ENCODE measurements at places on chromosomes 5 and 9. TPM values are rescaled to one million over a fixed set of nuclear protein-coding genes. Genes with fewer than 3 reads are reported as not detected.

- H3K36me3 ChIP-seq, result no peaks in the 10 kb centered on the region
- H3K4me1 ChIP-seq, result peaks cover 24% of the 10 kb centered on the region
- no peaks in the 10 kb centered on the region for H3K27me3 ChIP-seq
- H3K4me3 ChIP-seq, result no peak overlapping the region
- H3K27ac ChIP-seq, result no peak overlapping the region
Measured at GRCh38 chr5:102795526-102795925, 40.4 kb downstream of the PAM start.

GRCh38 chr5:174825587-174825986 lies 101.2 kb downstream of the MSX2 start:
- no peaks in the 10 kb centered on the region for H3K36me3 ChIP-seq
- no peak overlapping the region for H3K4me3 ChIP-seq
- H3K27me3 ChIP-seq, result peaks cover 53% of the 10 kb centered on the region
- H3K4me1 ChIP-seq, result no peaks in the 10 kb centered on the region
- no peak for DNase-seq

DNA sequence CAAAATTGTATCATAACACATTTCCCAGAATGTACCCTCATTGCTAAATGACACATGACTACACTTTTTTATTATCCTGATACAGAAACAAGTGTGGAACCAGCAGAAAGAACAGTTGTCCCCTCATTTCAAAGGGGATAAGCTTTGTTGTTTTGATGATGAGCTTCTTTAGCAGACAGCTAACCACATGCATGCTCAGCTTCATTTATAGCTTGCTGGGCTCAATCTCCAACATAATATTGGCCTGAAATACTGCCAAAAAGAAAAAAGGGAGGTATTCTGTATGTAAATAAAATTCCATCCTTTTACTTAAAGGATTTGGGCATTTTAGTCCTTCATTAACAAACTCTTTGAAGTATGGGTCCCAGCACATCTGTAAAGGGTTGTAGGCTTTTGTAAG lies 120.4 kb downstream of the SPATA31D1 start:
- DNase-seq, result no peak
- no peak overlapping the region for H3K4me3 ChIP-seq
- no peaks in the 10 kb centered on the region for H3K4me1 ChIP-seq
- no peaks in the 10 kb centered on the region for H3K27me3 ChIP-seq
- no peaks in the 10 kb centered on the region for H3K36me3 ChIP-seq

DNA sequence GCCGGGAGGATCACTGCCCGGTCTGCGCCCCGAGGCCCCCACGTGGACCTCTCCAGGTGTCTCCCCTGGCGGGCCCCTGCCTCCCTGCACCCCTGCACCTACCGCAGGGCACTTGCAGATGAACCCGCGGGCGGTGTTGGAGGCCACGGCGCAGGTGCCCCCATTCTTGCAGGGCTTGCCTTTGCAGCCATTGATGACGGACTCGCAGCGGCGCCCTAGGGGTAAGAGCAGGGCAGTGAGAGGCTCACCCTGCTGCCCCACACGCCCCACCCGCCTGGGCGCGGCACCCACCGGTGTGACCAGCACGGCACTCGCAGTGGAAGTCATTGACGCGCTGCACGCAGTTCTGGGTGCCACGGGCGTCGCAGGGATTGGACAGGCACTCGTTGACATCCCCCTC lies 23.6 kb upstream of the SEC16A start:
- H3K27me3 ChIP-seq, result no peaks in the 10 kb centered on the region
- no peak overlapping the region for H3K4me3 ChIP-seq
- H3K4me1 ChIP-seq, result no peaks in the 10 kb centered on the region
- no peaks in the 10 kb centered on the region for H3K36me3 ChIP-seq
- DNase-seq, result no peak

DNA sequence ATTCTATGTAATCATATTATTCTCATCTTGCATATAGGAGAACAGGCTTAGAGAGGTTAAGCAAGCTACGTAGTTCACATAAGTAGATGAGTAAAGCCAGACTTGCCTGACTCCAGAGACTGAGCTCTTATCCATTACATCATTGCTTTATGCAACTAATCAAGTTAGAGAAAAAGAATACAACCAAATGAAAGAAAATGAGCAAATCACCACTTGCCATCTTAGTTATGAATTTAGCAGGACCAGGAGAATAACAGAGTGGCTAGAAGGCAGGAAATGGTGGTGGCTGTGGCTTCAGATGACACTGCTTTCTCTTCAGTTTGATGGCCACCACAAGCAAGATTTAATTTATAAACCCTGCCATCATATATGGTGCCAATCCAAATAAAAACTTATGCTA lies 26.6 kb downstream of the POC5 start:
- no peak overlapping the region for H3K4me3 ChIP-seq
- H3K36me3 ChIP-seq, result peaks cover 20% of the 10 kb centered on the region
- no peaks in the 10 kb centered on the region for H3K4me1 ChIP-seq

DNA sequence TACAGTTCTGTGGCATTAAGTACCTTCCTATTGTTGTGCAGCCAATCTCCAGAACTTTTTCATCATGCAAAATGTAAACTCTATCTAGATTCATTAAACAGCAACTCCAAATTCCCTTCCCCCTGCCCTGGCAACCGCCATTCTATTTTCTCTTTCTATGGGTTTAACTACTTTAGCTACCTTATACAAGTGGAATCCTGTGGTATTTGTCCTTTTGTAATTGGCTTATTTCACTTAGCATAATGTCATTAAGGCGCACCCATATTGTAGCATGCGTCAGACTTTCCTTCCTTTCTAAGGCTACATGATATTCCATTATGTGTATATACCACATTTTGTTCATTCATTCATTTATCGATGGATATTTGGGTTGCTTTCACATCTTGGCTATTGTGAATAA lies 142.4 kb downstream of the CAAP1 start:
- H3K4me3 ChIP-seq, result no peak overlapping the region
- DNase-seq, result no peak
- H3K36me3 ChIP-seq, result no peaks in the 10 kb centered on the region
- H3K27me3 ChIP-seq, result no peaks in the 10 kb centered on the region
- peaks cover 9% of the 10 kb centered on the region for H3K4me1 ChIP-seq

DNA sequence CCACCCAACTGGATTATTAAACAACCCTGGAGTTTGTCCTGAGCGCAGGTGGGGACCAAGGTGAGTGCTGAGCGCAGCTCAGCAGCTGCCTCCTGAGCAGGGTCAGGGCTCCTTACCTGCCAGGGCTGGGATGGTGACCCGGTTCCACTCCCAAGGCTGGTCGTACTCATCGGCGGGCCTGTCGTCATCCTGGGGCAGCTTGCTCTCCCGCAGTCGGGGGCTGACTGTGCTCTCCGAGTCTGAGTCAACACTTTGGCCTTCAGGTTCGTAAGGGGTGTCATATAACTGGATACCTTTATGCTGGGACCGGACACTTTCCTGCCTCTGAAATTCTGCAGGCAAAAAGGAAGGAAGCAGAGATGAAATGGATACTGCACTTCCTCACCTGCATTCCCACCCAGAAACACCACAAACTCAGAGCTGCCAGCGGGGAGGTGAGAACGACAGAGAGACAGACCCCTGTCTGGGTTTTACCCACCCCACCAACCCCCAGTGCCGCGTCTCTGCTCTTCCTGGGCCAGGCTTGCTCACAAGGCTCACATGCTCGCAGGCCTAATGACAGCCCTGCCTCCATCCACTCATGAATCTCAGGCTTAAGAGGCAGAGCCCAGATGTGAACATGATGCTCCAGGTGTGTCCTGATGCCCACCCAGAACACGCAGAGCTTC lies 70.7 kb upstream of the SLC25A51 start:
- H3K27me3 ChIP-seq, result no peaks in the 10 kb centered on the region
- DNase-seq, result peak; percentile 89
- H3K36me3 ChIP-seq, result peaks cover 30% of the 10 kb centered on the region
- 0 out of 2 replicates have a peak overlapping the region, but pooled peaks have one; percentile 1 for H3K4me3 ChIP-seq
- H3K27ac ChIP-seq, result peak overlapping the region; percentile 96

GRCh38 chr9:127131871-127132270 lies 9.4 kb upstream of the ANGPTL2 start:
- H3K36me3 ChIP-seq, result no peaks in the 10 kb centered on the region
- no peaks in the 10 kb centered on the region for H3K27me3 ChIP-seq
- peak; percentile 55 for DNase-seq
- H3K4me3 ChIP-seq, result no peak overlapping the region

- H3K36me3 ChIP-seq, result peaks cover 50% of the 10 kb centered on the region
- H3K4me3 ChIP-seq, result no peak overlapping the region
- H3K27me3 ChIP-seq, result no peaks in the 10 kb centered on the region
- H3K27ac ChIP-seq, result no peak overlapping the region
- no peak for DNase-seq
Measured at GRCh38 chr9:81680506-81680905, 8.8 kb downstream of the TLE1 start.

DNA sequence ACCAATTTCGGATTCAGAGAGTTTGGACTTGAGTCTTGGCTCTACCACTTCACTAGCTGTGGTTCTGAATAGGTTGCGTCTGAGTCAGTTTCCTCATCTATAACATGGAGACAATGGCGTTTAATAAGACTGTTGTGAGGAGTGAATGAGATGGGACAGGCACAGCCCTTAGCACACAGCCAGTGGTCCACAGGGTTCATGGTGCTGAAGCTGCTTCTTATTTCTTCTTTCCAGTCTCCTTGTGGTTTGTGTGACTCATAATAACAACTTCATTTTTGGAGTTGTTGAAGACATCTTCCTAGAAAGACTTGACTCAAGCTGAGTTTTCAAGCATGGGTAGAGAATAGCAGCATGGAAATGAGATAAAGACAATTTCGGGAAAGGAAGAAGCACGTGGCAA lies 172.6 kb upstream of the PPP2R2B start:
- no peak overlapping the region for H3K4me3 ChIP-seq
- H3K36me3 ChIP-seq, result no peaks in the 10 kb centered on the region
- peaks cover 33% of the 10 kb centered on the region for H3K27me3 ChIP-seq
- no peaks in the 10 kb centered on the region for H3K4me1 ChIP-seq

DNA sequence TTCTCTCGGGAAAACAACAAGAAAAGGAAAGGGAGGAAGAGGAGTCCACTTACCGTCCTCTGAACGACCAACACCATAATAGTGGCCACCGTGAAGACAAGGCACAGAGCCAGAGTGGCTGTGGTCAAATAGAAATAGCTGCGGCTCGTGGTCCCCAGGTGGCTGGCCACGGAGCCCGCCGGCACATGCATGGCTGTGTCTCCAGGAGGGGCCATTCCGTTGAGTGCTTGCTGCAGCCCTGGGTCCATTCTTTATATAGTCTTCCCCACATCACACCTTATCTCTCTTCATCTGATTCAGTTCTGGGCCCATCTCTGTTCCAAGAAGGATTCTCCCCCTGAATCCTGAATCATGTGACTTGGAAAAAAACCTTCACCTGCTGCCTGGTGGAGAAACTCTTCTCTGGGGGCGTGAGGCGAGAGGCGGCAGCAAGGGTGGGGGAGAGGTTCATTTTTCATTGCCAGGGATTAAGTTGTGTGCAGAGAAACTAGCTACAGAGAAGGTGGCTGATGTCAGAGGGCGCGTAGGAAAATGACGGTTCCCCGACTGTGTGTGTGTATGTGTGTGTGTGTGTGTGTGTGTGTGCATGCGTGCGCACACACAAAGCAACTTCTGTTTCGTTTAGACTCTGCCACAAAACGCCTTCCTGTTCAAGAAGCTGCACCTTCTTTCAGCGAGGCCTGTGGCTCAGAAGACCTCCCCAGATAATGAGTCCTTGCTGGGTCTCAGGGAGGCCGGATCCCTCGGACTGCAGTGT lies at the start of gene TNFSF8:
TNFSF8 (minus strand) TSS at position 536 of the 757 bp plus-strand sequence; CDS start at position 248, 288 bp downstream.
- no peak within 1 kb of the TSS for H3K27ac ChIP-seq
- no peaks in the 10 kb centered on the region for H3K4me1 ChIP-seq
- no peak within 1 kb of the TSS for H3K4me3 ChIP-seq
- H3K36me3 ChIP-seq, result no peaks in the 10 kb centered on the region
- no peaks in the 10 kb centered on the region for H3K27me3 ChIP-seq

GRCh38 chr5:112795342-112795741 lies 57.7 kb downstream of the APC start:
- no peak overlapping the region for H3K27ac ChIP-seq
- no peaks in the 10 kb centered on the region for H3K36me3 ChIP-seq
- no peak overlapping the region for H3K4me3 ChIP-seq
- H3K27me3 ChIP-seq, result no peaks in the 10 kb centered on the region
- peaks cover 8% of the 10 kb centered on the region for H3K4me1 ChIP-seq

DNA sequence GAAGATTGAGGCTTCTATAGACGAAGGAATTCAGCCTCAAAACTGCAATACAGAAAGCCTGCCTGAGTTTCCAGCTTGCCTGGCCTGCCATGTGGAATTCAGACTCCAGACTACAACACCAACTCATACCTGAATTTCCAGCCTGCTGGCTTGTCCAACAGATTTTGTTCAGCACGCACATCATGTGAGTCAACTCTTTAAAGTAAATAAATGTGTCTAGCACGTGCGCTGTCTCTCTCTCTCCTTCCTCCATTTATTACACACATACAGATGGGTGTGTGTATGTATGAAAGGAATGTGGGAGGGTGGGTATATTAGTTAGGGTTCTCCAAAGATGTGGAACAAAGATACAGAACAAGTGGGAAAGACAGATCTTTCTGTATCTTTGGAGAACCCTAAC lies 82.4 kb upstream of the TAS2R1 start:
- peak; percentile 95 for DNase-seq
- H3K4me1 ChIP-seq, result peaks cover 33% of the 10 kb centered on the region
- no peaks in the 10 kb centered on the region for H3K36me3 ChIP-seq
- no peaks in the 10 kb centered on the region for H3K27me3 ChIP-seq

GRCh38 chr5:63152871-63153270 lies 574.3 kb downstream of the LRRC70 start:
- H3K27ac ChIP-seq, result no peak overlapping the region
- no peak for DNase-seq
- no peaks in the 10 kb centered on the region for H3K36me3 ChIP-seq
- peaks cover 6% of the 10 kb centered on the region for H3K4me1 ChIP-seq

DNA sequence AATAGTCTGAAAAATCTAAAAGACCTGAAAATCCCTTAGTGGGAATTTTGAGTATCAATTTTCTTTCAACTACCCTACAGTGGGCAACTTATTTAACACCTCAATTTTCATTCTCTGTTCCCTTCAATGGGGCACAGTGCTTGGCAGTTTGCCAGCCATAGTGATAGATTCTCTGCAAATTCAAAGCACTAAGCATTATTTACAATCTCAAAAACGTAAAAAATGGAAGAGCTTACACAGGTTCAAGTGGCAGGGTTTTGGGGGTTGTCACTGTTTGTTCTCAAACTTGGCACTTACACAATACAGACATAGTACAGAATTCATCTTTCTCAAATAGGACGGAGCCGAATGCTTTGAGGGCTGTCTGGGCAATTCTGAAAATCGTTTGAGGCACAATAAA lies 515.0 kb downstream of the EFNA5 start:
- no peak overlapping the region for H3K4me3 ChIP-seq
- H3K27ac ChIP-seq, result no peak overlapping the region
- H3K4me1 ChIP-seq, result no peaks in the 10 kb centered on the region
- DNase-seq, result no peak
- H3K27me3 ChIP-seq, result no peaks in the 10 kb centered on the region

- H3K36me3 ChIP-seq, result no peaks in the 10 kb centered on the region
- H3K4me3 ChIP-seq, result no peak overlapping the region
- no peak for DNase-seq
- H3K4me1 ChIP-seq, result no peaks in the 10 kb centered on the region
- H3K27me3 ChIP-seq, result 0 out of 2 replicates have a peak, but pooled peaks cover 2% of the 10 kb centered on the region
Measured at GRCh38 chr5:77329664-77330430, 119.4 kb downstream of the PDE8B start.

Gene OR1Q1
- not detected for total RNA-seq

Gene SCGB3A2
- 0.51 TPM for total RNA-seq

Gene SLC34A1
- total RNA-seq, result 0.07 TPM

Gene LCN15
- total RNA-seq, result not detected

Gene EQTN
- not detected for total RNA-seq

Gene SPINK4
- total RNA-seq, result not detected

Gene TPPP
- 1.9 TPM for total RNA-seq
